ENCODE measurements at places on chromosomes 4 and X. TPM values are rescaled to one million over a fixed set of nuclear protein-coding genes. Genes with fewer than 3 reads are reported as not detected.

Gene NHS
- 0.24 TPM for polyA plus RNA-seq

Gene AR
- polyA plus RNA-seq: 0.91 TPM

Gene ARSH
- 0.06 TPM for polyA plus RNA-seq

Gene HEPH
- polyA plus RNA-seq: 0.70 TPM
